ENCODE measurements at places on chromosomes 11 and 22. TPM values are rescaled to one million over a fixed set of nuclear protein-coding genes. Genes with fewer than 3 reads are reported as not detected.

PIK3C2A gene
- 71.7 TPM for total RNA-seq

SCGB2A2 gene
- total RNA-seq = not detected

DLG2 gene
- total RNA-seq = 3.4 TPM

DDI1 gene
- total RNA-seq = not detected

GAS2 gene
- total RNA-seq = 2.3 TPM

DNA sequence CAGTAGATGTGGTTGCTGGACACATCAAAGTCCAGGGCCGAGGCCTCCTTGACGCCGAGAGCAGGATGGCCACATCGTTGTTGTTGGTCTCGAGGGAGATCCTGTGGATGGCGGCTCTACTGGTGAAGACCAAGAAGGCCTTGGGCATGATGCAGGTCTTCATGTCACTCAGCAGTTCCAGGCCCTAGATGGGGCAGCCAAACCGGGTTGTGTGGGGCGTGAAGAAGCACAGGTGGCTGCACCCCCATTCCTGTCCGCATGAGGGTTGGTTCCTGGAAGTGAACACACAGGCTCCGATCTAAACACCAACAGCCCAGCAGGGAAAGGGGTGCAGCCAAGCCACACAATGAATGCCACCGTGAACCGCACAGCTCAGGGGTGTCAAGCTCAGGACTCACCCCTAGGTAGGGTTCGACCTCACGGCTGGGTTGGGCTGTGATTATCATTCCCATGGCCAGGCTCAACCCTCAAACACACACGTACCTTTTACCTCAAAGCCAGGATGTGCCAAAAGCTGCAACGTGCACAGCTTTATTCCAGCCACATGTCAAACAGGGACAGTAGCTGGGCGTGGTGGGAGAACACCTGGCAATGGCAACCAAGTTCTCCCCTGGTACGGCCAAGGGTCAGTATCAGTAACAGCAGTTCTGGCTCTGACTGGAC, 132.3 kb downstream of the CRYBB2 start:
- peaks cover 4% of the 10 kb centered on the region for H3K36me3 ChIP-seq
- peak; percentile 13 for DNase-seq
- no peak overlapping the region for H3K4me3 ChIP-seq
- no peaks in the 10 kb centered on the region for H3K27me3 ChIP-seq
- no peak overlapping the region for H3K27ac ChIP-seq

GRCh38 chr11:11978792-11979487, 29.5 kb downstream of the DKK3 start:
- H3K27ac ChIP-seq = peak overlapping the region; percentile 79
- H3K4me3 ChIP-seq = no peak overlapping the region
- no peak for DNase-seq
- H3K4me1 ChIP-seq = peaks cover 42% of the 10 kb centered on the region
- H3K36me3 ChIP-seq = no peaks in the 10 kb centered on the region
- H3K27me3 ChIP-seq = no peaks in the 10 kb centered on the region

DNA sequence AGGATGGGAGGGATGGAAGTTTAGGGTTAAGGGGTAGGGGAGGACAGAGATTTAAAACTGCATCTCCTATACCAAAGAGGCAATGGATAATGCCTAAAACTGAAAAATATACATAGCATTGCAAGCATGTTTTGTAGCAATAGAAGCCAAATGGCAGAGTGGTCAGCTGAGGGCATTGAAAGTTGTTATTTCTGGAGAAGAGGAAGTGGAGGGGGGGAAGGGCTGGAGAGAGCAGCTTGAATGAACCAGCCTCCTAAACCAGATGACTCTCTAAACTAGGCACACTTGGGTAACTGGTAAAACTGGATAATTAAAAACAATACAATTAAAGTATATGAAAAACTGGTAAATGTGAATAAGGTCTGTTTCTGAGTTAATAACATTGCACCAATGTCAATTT, 70.3 kb upstream of the TP53I11 start:
- DNase-seq = peak; percentile 39
- H3K36me3 ChIP-seq = no peaks in the 10 kb centered on the region
- H3K4me1 ChIP-seq = peaks cover 4% of the 10 kb centered on the region
- no peak overlapping the region for H3K4me3 ChIP-seq
- no peaks in the 10 kb centered on the region for H3K27me3 ChIP-seq
- H3K27ac ChIP-seq = no peak overlapping the region

SAA2 gene
- total RNA-seq = 2.0 TPM

- no peaks in the 10 kb centered on the region for H3K36me3 ChIP-seq
- no peaks in the 10 kb centered on the region for H3K27me3 ChIP-seq
- no peak for DNase-seq
- peaks cover 4% of the 10 kb centered on the region for H3K4me1 ChIP-seq
- peak overlapping the region; percentile 60 for H3K27ac ChIP-seq
These were observed 15.9 kb downstream of the PRSS23 start for GRCh38 chr11:86816251-86816726.

GRCh38 chr11:110571081-110571720, 141.0 kb downstream of the ARHGAP20 start:
- no peaks in the 10 kb centered on the region for H3K27me3 ChIP-seq
- no peak overlapping the region for H3K27ac ChIP-seq
- H3K4me3 ChIP-seq = no peak overlapping the region
- no peaks in the 10 kb centered on the region for H3K36me3 ChIP-seq

- no peak overlapping the region for H3K4me3 ChIP-seq
- H3K27me3 ChIP-seq = no peaks in the 10 kb centered on the region
- H3K36me3 ChIP-seq = peaks cover 12% of the 10 kb centered on the region
- DNase-seq = peak; percentile 85
- H3K4me1 ChIP-seq = no peaks in the 10 kb centered on the region
These were observed 9.5 kb downstream of the SLC16A8 start for GRCh38 chr22:38074181-38075104.

Data from upper lobe of left lung (tissue), 6 donors.